ENCODE measurements at places on chromosomes 11 and 22. TPM values are rescaled to one million over a fixed set of nuclear protein-coding genes. Genes with fewer than 3 reads are reported as not detected.

CCDC73 gene
- not detected for total RNA-seq

GLB1L2 gene
- 2.0 TPM for total RNA-seq

SHISA8 gene
- 0.70 TPM for total RNA-seq

MS4A6E gene
- total RNA-seq, result not detected

DNA sequence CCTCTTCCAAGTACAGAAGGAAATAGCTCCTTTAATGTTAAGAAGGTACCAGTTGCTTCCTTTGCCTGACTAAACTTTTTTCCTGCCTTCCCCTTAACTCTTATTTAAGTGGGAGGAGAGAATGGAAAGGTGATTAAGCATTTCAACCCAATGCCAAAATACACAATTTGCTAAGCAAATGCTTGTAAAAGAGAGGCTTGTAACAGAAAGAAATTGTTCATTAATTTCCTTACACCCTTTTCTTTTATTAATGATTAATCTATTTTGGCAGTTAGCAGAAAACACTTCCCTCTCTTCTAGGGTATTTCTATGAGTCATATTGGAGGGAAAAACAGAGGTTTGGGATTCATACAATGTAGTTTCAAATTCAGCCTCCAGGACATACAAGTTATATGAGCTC lies 427.6 kb upstream of the FAT3 start:
- H3K27ac ChIP-seq, result no peak overlapping the region
- no peaks in the 10 kb centered on the region for H3K4me1 ChIP-seq
- DNase-seq, result no peak
- H3K27me3 ChIP-seq, result no peaks in the 10 kb centered on the region
- H3K36me3 ChIP-seq, result no peaks in the 10 kb centered on the region
- H3K4me3 ChIP-seq, result no peak overlapping the region

- no peak for DNase-seq
- H3K4me3 ChIP-seq, result no peak overlapping the region
- H3K27ac ChIP-seq, result no peak overlapping the region
- H3K4me1 ChIP-seq, result no peaks in the 10 kb centered on the region
Observed at GRCh38 chr22:27628891-27629631, 172.5 kb downstream of the MN1 start.

DNA sequence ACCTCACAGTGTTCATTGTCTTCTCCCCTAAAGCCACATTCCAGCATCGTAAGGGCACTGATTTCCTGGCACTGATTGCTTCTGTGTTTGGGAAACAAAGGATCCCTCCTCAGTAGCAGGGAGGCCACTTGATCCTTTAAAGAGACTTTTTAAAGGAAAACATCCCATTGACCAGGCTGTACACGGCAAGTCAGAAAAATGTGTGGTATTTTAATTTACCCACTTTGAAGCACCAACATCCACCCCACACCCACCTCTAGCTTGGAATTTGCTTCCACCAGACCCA lies 364.9 kb downstream of the SHANK2 start:
- DNase-seq, result no peak
- peaks cover 2% of the 10 kb centered on the region for H3K4me1 ChIP-seq
- H3K27me3 ChIP-seq, result no peaks in the 10 kb centered on the region
- no peak overlapping the region for H3K4me3 ChIP-seq
- H3K27ac ChIP-seq, result no peak overlapping the region

- H3K4me1 ChIP-seq, result no peaks in the 10 kb centered on the region
- no peaks in the 10 kb centered on the region for H3K36me3 ChIP-seq
- no peak for DNase-seq
- H3K27ac ChIP-seq, result no peak overlapping the region
Observed at GRCh38 chr11:80523057-80523456, 1082.2 kb upstream of the TENM4 start.

DNA sequence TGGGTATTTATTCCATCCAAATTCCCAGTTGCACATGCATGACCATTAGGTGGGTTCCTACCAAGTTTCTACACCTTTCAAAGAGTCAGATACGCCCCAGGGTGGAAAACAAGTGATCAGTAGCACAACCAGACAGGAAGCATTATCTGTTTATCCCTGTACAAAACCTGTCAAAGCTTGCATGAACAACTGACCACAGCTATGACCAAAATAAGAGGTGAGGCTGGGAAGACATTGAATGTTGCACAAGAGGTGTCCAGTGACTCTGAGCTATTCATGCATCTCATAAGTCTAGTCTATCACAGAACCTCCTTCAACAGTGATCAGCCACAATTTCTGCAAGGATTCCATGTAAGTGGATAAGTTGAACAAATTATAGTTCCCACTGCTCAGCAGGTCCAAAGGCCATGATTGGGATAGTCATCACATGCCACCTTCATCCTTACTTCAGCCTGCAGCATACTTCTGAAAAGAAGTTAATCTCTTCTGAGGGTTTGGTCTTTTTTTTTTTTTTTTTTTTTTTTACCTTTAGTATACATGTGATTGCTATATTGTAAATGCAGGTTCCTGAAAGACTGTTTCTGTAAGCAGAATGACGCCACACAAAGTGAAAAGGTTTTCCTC lies 28.0 kb upstream of the TMEM45B start:
- no peak for DNase-seq
- no peak overlapping the region for H3K27ac ChIP-seq
- H3K36me3 ChIP-seq, result no peaks in the 10 kb centered on the region
- no peaks in the 10 kb centered on the region for H3K4me1 ChIP-seq
- H3K27me3 ChIP-seq, result peaks cover 23% of the 10 kb centered on the region
- H3K4me3 ChIP-seq, result no peak overlapping the region

- no peak overlapping the region for H3K4me3 ChIP-seq
- DNase-seq, result no peak
- H3K27ac ChIP-seq, result no peak overlapping the region
Observed at GRCh38 chr11:45708887-45709663, 43.7 kb upstream of the CHST1 start.

GRCh38 chr22:48270731-48271130 lies 1508.3 kb downstream of the TBC1D22A start:
- H3K27me3 ChIP-seq, result no peaks in the 10 kb centered on the region
- H3K4me3 ChIP-seq, result no peak overlapping the region

GRCh38 chr11:45245218-45246045 lies 40.7 kb downstream of the SYT13 start:
- peaks cover 15% of the 10 kb centered on the region for H3K27me3 ChIP-seq
- no peaks in the 10 kb centered on the region for H3K36me3 ChIP-seq
- no peak overlapping the region for H3K27ac ChIP-seq
- DNase-seq, result no peak
- no peaks in the 10 kb centered on the region for H3K4me1 ChIP-seq

DNA sequence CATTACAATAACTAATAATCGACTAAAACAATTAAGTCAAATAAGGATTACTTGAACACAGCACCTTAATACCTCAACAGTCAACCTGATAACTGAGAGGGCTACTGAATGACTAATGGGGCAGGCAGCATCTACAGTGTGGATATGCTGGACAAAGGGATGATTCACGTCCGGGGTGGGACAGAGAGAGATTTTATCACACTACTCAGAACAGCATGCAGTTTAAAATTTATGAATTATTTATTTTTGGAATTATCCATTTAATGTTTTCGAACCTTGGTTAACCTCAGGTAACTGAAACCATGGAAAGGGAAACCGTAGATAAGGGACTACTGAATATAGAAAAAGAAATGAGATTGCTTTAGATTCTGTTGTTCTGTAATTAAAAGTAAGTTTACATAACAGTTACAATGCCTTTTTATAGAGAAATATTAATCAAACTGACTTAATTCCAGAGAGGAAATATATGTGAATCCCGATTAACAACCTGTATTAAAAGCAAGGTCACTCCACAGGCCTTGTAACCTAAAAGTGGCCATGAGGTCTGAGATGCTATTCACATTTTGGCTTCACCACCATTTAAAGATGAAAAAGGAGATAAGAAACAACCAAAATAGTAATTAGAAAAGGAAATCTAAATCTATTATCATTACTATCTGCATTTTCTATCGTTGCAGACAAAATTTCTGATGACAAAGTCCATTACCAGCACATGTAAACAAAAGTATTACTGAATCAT lies 119.0 kb upstream of the TP53AIP1 start:
- H3K4me3 ChIP-seq, result no peak overlapping the region
- no peaks in the 10 kb centered on the region for H3K36me3 ChIP-seq
- no peak overlapping the region for H3K27ac ChIP-seq
- DNase-seq, result no peak

GRCh38 chr11:118621071-118621783 lies 13.8 kb downstream of the PHLDB1 start:
- no peaks in the 10 kb centered on the region for H3K36me3 ChIP-seq
- peaks cover 22% of the 10 kb centered on the region for H3K27me3 ChIP-seq
- H3K4me1 ChIP-seq, result peaks cover 6% of the 10 kb centered on the region
- no peak for DNase-seq
- H3K27ac ChIP-seq, result no peak overlapping the region
- peak overlapping the region; percentile 31 for H3K4me3 ChIP-seq

- H3K36me3 ChIP-seq, result no peaks in the 10 kb centered on the region
- H3K27me3 ChIP-seq, result peaks cover 10% of the 10 kb centered on the region
- peaks cover 60% of the 10 kb centered on the region for H3K4me1 ChIP-seq
- peak overlapping the region; percentile 68 for H3K27ac ChIP-seq
- peak overlapping the region; percentile 15 for H3K4me3 ChIP-seq
- DNase-seq, result peak; percentile 63
Observed at GRCh38 chr11:130634961-130635473, 186.6 kb downstream of the ADAMTS15 start.

GRCh38 chr11:105000797-105001196 lies 22.2 kb downstream of the CASP5 start:
- no peaks in the 10 kb centered on the region for H3K27me3 ChIP-seq
- H3K4me3 ChIP-seq, result no peak overlapping the region
- H3K36me3 ChIP-seq, result no peaks in the 10 kb centered on the region
- peaks cover 5% of the 10 kb centered on the region for H3K4me1 ChIP-seq
- no peak overlapping the region for H3K27ac ChIP-seq
- peak; percentile 60 for DNase-seq

GRCh38 chr11:31797190-31798056 lies 13.7 kb downstream of the PAX6 start:
- H3K4me3 ChIP-seq, result no peak overlapping the region
- DNase-seq, result no peak
- H3K27me3 ChIP-seq, result peaks cover 83% of the 10 kb centered on the region
- peaks cover 9% of the 10 kb centered on the region for H3K4me1 ChIP-seq
- peaks cover 5% of the 10 kb centered on the region for H3K36me3 ChIP-seq

DNA sequence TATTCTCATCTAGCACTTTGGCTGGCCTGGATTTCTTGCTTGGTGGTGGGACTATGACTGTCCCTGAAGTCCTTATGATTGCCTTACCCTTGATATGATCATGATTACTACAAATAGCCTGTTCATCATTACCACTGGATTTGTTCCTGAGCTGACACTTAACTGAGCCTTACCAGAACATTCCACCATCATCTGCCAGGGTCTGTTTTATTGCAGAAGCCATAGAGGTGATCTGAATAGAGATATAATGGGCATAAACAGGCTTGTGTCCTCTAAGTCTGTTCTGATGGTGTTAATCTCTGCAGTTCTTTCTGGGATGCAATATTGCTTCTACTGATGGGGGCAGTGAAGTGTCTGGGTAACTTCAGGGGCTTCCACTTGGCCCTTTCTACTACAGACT lies 12.4 kb upstream of the ALG8 start:
- H3K4me3 ChIP-seq, result no peak overlapping the region
- no peaks in the 10 kb centered on the region for H3K27me3 ChIP-seq
- H3K36me3 ChIP-seq, result no peaks in the 10 kb centered on the region
- no peaks in the 10 kb centered on the region for H3K4me1 ChIP-seq
- H3K27ac ChIP-seq, result no peak overlapping the region

All from activated CD8-positive, alpha-beta memory T cell treated with anti-CD3 and anti-CD28 coated beads, Interleukin-2, amount 10 ng/mL, durations not matched to agents 7 days and 5 days (primary cell).